ENCODE measurements at places on chromosomes 16 and 17.

- DNase-seq = no peak
Measured at GRCh38 chr17:40561871-40562611, 3.2 kb downstream of the CCR7 start.

GRCh38 chr17:29563816-29564215, 3.0 kb downstream of the ABHD15 start:
- no peak for DNase-seq

GRCh38 chr16:1494711-1495110, 1.6 kb downstream of the TELO2 start:
- no peak for DNase-seq

DNA sequence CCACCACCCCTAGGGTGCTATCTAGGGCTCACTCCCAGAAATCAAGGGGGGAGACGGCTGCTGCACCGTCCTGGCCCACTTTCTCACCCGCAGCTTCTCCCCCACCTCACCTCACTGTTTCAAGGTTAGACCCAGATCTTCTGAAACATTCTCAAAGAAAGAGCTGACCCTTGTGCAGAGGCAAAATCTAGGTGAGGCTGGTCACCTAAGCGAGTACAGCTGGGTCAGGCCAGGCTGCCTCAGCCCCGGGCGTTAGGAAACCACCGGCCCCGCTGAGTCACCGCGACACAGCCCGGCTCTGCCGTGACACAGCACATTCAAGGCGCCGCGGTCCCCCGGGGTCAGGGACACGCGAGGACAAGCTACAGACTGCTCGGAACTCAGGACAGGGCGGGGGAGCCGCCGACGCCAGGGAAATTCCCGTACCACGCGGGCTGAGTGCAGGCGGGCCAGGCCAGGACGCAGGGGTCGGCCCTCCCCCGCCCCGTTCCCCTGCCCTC, 27.1 kb downstream of the GNPTG start:
- DNase-seq = peak; percentile 88

DNA sequence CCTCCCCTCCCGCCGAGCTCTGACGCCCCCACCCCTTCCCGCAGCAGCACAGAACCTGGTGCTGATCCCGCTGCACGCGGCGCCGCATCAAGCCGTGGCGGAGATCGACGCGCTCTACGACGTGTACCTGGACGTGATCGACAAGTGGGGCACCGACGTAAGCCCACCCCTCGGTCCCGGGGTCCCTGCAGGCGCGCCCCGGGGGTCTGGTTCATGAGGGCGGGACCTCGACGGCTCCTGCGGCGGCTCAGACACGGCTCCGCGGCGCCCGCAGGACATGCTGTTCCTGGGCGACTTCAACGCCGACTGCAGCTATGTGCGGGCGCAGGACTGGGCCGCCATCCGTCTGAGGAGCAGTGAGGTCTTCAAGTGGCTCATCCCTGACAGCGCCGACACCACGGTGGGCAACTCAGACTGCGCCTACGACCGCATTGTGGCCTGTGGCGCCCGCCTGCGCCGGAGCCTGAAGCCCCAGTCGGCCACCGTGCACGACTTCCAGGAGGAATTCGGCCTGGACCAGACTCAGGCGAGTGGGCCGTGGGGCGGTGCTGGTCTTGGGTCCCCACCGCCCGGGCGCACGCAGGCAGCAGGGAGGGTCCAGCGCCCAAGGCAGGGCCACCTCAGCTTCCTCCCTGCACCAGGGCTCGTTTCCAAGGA, 1.4 kb downstream of the DNASE1L2 start:
- no peak for DNase-seq

GRCh38 chr17:79803421-79803996, 6.6 kb upstream of the CBX8 start:
- no peak for DNase-seq

GRCh38 chr16:85461814-85462713, 151.1 kb upstream of the GSE1 start:
- DNase-seq = no peak

Data from RCC 7860 (cell line).